ENCODE measurements at places on chromosomes 3 and 15. TPM values are rescaled to one million over a fixed set of nuclear protein-coding genes. Genes with fewer than 3 reads are reported as not detected.

PSMA4 gene
- total RNA-seq: 97.1 TPM

TF gene
- total RNA-seq: 1.1 TPM

DNA sequence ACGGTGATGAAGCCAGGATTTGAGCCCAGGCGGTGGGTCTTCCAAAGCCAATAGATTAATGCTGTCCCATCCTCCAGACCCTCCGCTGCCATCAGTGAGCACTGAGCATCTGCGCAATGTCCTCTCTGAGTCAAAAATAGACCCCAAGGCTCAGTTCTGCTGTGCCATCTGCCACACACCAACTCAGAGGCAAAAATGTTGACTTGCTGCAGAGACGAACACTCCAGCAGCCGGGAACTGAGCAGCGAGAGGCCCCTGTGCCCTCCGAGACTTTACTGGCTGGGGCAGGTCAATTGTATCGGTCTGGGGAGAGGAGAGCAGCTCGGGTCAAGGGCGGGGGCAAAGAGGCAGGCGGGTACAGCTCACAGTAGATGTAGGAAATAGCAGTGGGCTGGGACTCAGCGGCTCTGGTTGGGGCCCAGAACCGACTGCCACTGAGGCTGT is 41.5 kb upstream of the ATP2B2 start:
- H3K4me3 ChIP-seq: no peak overlapping the region
- no peaks in the 10 kb centered on the region for H3K27me3 ChIP-seq
- DNase-seq: no peak

- no peaks in the 10 kb centered on the region for H3K36me3 ChIP-seq
- H3K27me3 ChIP-seq: no peaks in the 10 kb centered on the region
- no peak overlapping the region for H3K27ac ChIP-seq
- no peak overlapping the region for H3K4me3 ChIP-seq
- peaks cover 2% of the 10 kb centered on the region for H3K4me1 ChIP-seq
Observed at GRCh38 chr3:43641306-43642114, 19.7 kb upstream of the ANO10 start.

GRCh38 chr15:93072411-93073394 is 16.3 kb downstream of the RGMA start:
- H3K27me3 ChIP-seq: no peaks in the 10 kb centered on the region
- H3K27ac ChIP-seq: no peak overlapping the region
- H3K4me3 ChIP-seq: peak overlapping the region; percentile 72
- H3K36me3 ChIP-seq: no peaks in the 10 kb centered on the region
- H3K4me1 ChIP-seq: no peaks in the 10 kb centered on the region
